Stimulated activated CD4-positive, alpha-beta T cell treated with anti-CD3 and anti-CD28 coated beads, TNF-alpha, amount 100 ng/mL, for 1 hour (primary cell): ENCODE measurements at places on chromosomes 5 and 9.

DNA sequence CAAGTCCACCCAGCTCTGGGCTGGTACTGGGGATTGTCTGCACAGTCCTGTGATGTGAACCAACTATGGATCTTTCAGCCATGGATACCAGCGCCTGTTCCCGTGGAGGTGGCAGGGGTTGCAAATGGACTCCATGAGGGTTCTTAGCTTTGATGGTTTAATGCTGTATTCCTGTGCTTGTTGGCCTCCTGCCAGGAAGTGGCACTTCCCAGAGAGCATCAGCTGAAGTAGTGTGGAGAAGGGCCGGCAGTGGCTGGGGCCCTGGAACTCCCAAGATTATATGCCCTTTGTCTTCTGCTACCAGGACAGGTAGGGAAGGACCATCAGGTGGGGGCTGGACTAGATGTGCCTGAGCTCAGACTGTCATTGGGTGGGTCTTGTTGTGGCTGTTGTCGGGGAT lies 1104.8 kb upstream of the COX7C start:
- no peak for DNase-seq

- no peak for DNase-seq
These were observed 60.1 kb upstream of the SPATA31C2 start for GRCh38 chr9:88198341-88198807.

DNA sequence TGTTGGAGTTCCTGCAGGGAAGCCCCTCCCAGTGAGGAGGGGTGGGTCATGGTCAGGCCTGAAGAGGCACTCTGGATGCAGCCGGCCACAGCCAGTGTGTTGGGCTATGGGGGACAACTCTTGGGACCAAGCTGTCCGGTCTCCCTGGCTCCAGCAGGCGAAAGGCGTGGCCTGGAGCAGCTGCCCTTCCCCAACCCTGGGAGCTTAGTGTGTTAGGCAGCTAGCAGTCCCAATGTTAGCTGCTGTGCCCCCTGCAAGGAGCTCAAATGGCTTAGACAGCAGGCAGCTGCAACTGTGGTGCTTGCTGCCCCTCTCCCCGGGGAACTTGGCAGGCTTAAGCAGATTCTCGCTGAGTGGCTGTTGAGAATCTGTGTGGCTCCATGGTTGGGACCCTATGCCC lies 67.5 kb upstream of the ACTBL2 start:
- no peak for DNase-seq

- no peak for DNase-seq
These were observed 92.9 kb upstream of the TNPO1 start for GRCh38 chr5:72723581-72723980.

DNA sequence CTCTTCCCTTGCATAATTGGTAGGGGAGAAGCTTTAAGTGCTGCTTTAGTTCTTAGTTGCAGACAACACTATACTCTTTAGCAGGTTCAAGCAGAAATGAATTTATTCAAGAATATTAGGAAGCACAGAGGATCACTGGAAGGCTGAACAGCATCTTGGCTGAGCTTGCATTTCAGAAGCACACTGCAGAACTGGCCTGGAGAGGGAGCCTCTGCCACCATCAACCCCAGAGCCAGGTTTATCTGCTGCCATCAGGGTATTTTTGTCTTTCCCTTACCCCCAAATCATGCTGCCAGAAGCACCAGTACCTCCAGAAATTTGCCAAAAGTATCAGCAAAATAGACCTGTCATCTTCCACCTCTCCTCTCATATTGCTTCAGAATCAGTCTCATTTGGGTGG lies 440.7 kb downstream of the DMAC1 start:
- no peak for DNase-seq

DNA sequence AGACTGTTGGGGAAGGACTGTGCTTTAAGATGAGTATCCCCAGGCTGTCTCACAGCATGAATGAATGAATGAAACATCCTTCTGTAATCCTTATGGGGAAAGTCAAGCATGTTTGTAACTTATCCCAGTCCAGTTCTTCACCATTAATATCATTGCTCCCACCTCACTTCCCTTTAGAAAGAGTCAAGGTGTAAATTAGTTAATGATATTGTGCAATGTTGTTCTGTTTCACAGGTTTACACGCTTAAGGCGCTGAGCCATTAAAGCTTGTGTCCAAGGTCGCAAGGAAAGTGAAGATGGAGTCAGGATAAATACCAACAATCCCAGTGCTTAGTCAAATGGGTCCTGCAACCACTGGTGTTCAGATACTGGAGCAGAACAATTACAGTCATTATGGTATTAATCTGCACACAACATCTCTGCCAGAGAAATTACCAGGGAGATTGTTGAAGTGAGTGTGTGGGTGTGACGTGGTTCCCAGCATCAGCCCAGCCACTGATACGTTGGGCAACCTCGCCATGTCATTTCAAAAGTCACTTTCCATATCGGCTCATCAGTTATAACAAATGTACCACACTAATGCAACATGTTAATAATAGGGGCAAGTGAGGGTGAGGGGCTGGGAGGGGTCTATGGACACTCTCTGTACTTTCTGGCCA lies 1.5 kb upstream of the MYO10 start:
- no peak for DNase-seq

- peak; percentile 65 for DNase-seq
These were observed 665 bp downstream of the TCF7 start for GRCh38 chr5:134114886-134115805.

GRCh38 chr9:94082553-94082952 lies 1.7 kb upstream of the PTPDC1 start:
- DNase-seq = no peak

DNA sequence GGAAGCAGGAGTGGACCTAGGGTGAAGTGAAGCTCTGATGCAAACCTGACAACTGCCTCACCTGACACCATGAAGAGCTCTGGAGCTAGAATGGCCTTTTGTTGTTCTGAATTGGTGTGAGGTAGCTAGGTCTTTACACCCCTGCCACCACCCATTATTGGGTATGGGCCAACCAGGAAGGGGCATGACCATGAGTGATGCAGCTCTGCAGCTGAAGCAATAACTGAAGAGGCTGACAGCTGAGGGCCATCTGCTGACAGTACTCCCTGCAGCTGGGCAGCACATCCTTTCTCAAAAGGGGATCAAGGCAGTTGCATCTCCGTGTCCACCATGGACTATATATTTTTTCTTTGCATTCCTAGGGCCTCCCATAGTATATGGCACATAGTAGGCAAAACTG lies 87.0 kb upstream of the TLE1 start:
- no peak for DNase-seq

- no peak for DNase-seq
These were observed 52.6 kb downstream of the PDCD1LG2 start for GRCh38 chr9:5562806-5563416.

DNA sequence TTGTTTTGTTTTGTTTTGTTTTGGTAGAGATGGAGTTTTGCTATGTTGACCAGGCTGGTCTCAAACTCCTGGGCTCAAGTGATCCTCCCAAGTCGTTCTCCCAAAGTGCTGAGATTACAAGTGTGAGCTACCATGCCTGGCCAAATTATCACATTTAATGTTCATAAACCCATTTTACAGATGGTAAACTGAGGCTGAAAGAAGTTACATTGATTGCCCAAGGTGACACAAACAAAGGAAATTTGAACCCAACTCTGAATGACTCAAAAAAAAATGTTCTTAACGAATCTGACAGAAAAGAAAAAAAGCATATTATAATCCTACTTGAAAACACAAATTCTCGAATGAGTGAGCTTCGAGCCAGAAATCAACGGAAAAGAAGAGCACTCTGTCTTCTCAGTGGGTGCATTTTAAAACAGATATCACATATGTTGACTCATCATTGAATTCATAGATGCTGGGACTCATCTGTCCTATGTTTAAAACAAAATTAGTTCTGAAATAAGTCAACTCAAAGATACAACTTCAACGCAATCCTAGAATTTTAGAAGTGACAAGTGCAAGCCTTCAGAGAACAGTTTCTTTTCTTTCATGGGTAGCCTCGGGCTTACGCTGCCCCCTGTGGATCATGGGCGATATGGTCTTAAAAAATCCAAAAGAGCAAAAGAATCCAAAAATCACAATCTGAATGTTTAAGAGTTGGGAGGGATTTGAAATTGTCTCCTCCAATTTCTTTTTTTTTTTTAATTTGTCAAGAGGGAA lies 28.4 kb downstream of the TIMD4 start:
- DNase-seq = peak; percentile 14

- DNase-seq = no peak
These were observed 586 bp downstream of the TXN start for GRCh38 chr9:110255463-110256379.

- DNase-seq = no peak
These were observed 58.0 kb downstream of the SLC22A5 start for GRCh38 chr5:132427281-132428146.

DNA sequence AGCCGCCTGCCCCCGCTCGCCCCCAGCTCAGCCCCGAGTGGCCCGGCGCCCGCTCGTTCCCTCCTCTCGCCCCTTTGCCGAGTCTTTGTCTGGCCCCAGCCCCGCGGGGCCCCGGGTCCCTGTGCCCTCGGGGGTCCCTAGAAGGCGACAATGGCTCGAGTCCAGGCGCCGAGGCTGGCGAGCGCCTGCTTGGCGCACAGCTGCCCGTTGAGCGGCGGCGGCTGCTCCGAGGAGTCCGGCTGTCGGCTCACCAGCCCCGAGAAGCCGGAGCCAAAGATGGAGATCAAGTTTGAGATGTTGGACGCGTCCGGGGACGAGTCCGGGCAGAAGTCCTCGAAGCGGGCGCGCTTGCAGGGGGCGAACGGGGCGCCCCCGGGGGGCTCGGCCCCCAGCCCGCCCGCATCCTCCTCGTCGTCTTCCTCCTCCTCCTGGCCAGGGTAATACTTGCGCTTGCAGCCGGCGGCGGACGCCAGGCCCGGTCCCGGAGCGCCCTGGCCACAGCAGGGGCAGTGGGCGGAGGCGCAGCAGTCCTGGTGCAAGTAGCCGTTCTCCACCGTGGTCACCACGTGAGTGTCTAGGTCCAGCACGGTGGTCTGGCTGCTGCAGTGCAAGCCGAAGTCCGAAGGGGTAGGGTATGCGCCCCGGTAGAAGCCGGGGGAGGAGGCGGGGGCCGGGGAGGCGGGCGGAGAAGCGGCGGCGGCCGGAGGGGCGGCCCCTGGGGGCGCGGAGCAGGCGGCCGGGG lies 1.2 kb downstream of the IER5L start:
- no peak for DNase-seq

- DNase-seq = peak; percentile 44
These were observed 17.7 kb upstream of the UBAC1 start for GRCh38 chr9:135978642-135979546.

DNA sequence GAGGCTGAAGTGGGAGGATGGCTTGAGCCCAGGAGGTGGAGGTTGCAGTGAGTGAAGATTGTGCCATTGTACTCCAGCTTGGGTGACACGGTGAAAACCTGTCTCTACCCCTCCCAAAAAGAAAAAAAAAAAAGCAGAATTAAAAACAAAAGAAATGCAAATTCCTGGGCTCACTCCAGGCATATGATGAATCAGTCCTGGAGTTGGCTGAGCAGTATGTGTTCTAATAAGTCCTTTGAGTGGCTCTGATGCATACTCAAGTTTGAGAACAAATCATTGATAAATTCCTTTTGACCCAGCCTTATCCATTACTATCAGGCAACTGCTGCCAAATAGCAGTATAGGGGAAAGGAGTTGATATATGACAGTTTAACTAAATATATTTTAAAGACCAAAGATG lies 28.3 kb downstream of the UHRF2 start:
- DNase-seq = no peak

- DNase-seq = no peak
These were observed 9.1 kb downstream of the UBAC1 start for GRCh38 chr9:135951889-135952663.
